Prostate gland (tissue), 2 donors: ENCODE measurements at places on chromosomes 16 and 17.

DNA sequence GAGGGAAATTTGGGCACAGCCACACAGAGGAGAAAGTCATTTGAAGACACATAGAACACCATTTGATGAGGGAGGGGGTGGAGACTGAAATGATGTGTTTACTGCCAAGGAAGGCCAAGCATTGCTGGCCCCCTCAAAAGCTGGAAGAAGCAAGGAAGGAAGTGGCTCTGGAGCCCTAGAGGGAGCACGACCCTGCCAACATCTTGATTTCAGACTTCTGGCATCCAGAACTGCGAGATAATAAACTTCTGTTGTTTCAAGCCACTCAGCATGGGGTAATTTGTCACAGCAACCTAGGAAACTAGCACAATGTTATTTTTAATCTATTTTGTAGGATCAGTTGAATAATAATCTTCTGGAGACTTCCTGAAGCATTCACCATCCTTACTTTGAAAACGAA lies 314.8 kb upstream of the GOT2 start:
- DNase-seq = no peak

DNA sequence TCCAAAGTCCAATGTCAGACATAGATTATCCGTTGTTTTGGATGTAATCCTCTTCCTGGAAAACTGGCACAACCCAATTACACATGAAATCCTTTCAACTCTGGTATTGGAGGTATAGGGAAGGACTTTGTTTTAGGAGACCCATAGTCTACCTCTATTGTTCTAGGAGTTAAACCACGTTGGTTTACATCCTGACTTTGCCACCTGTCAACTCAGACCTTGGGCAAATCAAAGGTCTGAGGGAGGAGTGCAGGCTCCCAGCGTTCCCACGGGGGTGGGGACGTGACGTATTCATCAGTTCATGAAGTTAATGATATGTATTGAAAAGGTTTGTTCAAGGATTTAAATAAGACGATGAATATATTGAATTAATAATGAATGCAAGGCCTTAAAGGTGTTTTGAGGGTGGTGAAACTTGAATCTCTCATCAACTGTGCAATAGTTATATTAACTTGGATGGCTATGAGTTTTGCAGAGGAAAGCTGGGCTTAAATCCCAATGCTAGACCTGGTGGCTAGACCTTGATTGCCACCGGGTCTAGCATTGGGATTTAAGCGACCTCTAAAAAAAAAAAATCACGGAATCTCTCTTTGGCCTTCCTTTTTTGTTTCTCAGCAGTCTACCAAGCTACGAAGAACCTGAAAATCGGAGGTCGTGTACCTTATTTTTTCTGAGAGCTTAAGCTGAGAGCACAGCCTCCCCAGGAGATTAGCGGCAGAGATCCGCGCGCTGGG lies 744 bp upstream of the NF1 start:
- DNase-seq = no peak

GRCh38 chr17:50297407-50297865 lies 23.2 kb downstream of the TMEM92 start:
- peak; percentile 81 for DNase-seq

- no peak for DNase-seq
Observed at GRCh38 chr16:78762222-78762621, 662.8 kb downstream of the WWOX start.

GRCh38 chr16:65201511-65201910 lies 79.6 kb upstream of the CDH11 start:
- no peak for DNase-seq

DNA sequence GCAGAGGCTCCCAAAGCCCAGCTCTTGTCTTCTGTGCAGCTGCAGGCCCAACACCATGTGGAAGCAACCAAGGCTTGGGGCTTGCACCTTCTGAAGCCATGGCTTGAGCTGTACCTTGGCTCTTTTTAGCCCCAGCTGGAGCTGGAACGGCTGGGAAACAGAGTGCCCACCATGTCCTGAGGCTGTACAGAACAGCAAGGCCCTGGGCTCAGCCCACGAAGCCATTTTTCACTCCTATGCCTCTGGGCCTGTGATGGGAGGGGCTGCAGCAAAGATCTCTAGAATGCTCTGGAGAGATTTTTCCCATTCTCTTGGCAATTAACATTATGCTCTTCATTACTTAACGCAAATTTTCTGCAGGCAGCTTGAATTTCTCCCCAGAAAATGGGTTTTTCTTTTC lies 68.1 kb downstream of the CDRT15 start:
- no peak for DNase-seq

DNA sequence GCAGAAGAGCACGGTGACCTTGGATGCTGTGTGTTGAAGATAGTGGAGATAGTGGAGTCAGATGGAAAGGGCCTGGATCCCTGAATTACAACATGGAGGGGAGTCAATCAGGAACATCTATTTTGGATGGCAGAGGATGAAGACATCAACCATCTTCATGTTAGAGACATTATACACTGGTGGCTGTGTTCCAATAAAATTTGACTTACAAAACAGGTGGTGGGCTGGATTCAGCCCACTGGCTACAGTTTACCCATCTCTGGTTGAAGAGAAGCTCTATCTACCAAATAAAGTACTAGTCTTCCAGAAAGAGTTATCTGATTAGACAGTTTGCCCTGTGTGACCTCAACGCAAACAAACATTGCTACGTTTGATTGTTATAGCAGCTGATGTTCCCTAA lies 247.2 kb downstream of the XYLT1 start:
- DNase-seq = no peak

- no peak for DNase-seq
Observed at GRCh38 chr17:73292031-73292531, 19.7 kb downstream of the CDC42EP4 start.

DNA sequence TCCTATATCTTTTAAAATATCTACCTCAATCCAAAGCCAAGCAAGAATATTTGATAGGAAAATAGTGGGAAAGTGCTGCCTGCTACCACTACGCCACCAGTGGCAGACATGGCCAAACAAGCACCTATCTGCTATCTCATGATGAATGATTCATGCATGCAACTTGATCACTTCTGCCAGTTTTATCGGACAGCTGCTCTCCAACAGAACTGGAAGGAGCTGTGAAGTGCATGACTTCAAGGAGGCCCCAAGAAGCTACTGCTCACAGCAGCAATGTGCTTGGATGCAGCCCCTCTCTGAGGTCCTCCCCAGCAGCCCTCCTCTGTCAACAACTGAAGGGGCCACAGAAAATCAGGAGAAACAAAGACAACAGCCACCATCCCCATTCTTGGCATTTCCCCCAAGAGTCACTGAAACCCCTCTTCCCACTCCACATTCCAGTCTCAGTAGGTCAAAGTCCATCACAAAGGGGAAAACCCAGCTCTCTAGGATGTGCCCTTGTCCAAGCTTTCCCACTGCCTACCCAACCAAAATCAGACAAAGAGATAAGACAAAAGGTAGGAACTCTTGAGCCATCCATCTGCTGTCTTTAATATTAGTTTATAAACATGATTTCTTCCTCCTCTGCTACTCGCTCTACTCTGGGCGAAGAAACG lies 215.3 kb downstream of the C16orf78 start:
- no peak for DNase-seq

- DNase-seq = peak; percentile 63
Observed at GRCh38 chr17:20009302-20010098, at the start of gene SPECC1. SPECC1 (plus strand) TSS chr17:20009359; CDS start chr17:20096652, 87,293 bp downstream.
